GM23338 (cell line): ENCODE measurements at places on chromosomes 2 and 18.

DNA sequence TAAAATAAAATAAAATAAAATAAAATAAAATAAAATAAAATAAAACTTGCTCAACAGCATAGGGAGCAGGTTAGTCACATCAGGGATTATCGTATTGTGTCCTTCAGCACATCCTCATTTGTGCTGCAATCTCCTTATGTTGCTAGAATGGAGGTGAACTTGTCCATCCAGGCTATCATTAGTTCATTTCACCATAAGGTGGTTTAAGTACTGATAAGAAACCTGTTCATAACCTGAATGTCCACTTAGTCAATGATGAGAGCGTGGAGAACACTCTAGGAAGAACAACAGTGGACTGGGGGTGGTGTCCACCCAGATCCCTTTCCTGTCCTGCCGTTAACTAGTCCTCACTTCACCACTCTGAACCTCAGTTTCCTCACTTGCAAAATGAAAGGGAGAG, 21.9 kb downstream of the DHRS9 start:
- DNase-seq, result no peak

DNA sequence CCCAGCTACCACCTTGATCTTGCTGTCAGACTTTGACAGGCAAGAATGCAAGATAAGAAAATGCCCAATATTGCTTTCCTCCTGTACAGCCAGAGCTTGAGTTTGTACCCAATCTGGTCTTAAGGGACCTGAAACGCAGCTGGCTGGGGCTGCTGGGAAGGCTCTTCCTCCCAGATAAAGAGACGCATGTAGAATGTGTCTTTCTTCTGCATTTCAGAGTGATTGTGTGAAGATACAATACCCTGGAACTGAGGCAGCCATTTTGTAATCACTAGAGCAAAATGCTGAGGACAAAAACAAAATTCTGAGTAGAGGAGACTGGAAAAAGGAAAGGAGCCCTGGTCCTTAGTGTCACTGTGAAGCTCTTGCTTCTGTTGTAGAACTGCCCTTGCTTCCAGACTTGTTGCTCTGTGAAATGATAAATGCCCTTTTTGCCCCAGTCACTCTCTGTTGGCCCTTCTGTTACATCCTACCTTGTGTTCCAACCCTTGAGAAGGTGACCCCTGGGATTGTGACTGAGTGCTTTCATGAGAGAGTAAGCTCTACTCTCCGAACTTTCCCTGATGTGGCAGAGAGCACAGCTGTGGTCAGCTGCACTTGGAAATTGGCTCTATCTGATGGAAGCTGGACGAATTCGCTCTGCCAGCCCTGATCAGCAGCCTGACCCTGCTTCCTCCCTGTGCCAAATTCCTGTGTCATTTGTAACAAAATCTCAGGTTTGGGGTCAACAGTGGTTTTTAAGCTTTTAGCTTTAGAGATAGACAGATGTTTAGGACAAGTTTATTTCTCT, 137.4 kb upstream of the RBMS1 start:
- DNase-seq, result no peak

GRCh38 chr2:233252227-233252626, 754 bp downstream of the ATG16L1 start:
- DNase-seq, result peak; percentile 24

GRCh38 chr2:170924969-170925368, 4.1 kb upstream of the GORASP2 start:
- no peak for DNase-seq

GRCh38 chr2:65438137-65438899, 5.9 kb upstream of the SPRED2 start:
- DNase-seq, result peak; percentile 59

GRCh38 chr2:24632172-24632571, 141.1 kb downstream of the NCOA1 start:
- DNase-seq, result no peak

GRCh38 chr2:174981331-174981730, 23.9 kb downstream of the CHN1 start:
- DNase-seq, result no peak

- no peak for DNase-seq
These were observed 48.9 kb upstream of the CNTNAP5 start for GRCh38 chr2:123976054-123976648.

DNA sequence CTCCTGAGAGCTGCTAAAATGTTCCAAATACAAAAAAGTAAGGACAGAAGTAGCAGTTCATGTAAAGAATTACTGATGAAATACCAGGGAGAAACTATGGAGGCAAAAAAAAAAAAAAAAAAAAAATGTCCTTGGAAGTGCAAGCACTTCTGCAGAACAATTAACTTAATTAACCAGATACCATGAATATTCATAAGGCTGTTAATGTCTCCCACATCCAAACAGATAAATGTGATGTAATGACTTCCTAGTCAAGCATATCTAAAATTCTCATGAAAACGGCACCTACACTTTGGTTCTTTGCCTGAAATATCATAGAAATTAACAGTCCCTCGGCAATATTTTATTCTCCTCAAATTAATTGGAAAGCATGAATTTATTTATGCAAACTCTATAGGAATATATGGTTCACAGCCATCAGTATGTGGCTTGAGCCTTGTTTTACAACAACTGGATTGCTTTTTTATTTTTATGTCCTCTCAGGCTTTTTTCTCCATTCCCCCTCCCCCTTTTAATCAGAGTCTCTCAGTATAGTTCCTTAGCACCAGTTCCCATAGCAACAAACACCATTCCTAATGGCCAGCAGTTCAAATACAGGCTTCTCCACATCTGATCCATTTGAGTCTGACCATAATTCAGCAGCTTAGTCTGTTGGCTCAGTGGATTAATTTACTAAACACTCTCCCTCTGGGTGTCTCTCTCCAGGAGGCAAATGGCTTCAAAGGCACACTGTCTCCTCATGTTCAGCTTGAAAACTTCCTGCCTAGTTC, 97.1 kb downstream of the ITGA4 start:
- peak; percentile 50 for DNase-seq

GRCh38 chr2:229650901-229651300, 63.5 kb downstream of the DNER start:
- no peak for DNase-seq

DNA sequence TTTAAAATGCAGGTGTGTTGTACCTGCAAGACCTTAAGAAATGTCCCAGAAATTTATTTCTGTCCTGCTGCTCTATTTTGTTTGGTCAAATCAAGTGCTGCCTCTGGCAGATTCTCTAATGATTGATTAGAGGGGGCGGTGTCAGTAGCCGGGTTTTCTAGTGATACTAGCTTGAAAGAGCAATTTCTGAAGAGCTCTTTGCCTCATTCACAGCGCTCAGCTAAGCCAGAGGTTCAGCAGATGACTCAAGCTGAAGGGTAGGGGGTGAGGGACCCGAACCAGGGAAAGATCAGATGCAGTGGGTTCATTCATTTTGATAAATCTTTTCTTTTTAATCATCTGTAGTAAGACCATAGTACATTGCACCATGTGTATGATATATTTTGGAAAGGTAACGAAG, 15.0 kb downstream of the ZBTB7C start:
- DNase-seq, result no peak

DNA sequence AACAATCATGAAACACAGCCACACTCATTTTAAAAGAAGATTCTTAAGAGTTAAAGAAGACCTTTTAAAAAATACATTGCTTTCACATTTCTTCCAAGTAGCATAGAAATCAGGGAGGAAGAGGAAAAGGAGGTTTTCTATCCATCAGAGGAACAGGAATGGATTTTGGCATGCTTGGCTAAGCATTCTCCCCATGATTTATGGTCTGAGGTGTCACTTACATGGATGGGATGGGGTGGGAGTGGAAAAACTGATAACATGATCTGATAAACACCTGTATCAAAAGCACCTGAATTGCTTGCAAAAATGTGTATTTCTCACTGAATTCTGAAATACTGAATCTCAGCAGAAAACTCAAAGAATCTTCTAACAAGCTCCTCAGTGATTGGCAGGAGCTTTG, 265.9 kb downstream of the NRXN1 start:
- DNase-seq, result no peak

DNA sequence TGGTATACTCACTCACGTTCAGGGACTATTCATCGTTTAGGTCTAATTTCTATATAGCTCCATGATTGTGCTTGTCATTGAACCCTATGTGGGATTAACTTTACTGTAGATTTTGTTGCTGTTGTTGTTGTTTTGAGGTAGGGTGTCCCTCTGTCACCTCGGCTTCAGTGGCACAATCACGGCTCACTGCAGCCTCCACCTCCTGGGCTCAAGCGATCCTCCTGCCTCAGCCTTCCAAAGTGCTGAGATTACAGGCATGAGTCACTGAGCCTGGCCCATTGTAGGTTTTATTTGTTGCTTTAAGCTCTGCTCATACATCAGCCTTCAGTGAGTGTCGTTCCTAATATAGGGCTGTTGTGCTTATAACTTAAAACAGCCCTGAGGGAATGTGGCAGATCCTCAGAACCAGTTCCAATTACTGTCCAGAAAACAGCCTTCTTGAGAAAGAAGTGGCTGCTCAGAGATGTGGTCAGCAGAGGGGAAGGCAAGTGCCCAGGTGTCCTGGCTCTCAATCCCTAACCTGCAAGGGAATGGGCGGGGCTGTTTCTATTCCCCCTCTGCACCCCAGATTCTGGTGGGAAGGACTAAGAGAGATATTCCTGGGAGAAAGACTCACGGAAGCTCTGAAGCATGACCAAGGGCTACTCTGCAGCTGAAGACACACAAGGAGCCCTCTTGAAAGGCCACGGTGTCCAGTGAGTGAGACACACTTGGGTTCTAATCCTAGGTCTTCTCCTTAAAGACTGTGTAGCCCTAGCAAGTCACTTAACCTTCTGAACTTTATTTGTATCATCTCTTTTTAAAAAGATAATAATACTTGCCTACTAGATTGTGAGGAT, 79.6 kb upstream of the LCLAT1 start:
- DNase-seq, result no peak

DNA sequence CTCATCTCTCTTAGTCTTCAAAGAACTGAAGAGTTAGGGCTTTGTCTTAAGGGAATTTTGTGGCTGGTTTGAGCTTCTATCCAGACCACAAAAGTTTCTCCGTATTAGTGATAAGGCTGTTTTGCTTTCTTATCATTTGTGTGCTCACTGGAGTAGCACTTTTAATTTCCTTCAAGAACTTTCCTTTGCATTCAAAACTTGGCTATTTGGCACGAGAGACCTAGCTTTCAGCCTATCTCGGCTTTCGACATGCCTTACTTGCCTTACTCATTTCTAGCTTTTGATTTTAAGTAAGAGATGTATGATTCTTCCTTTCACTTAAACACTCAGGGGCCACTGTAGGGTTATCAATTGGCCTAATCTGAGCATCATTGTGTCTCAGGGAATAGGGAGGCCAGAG, 29.9 kb downstream of the HDHD2 start:
- DNase-seq, result no peak

DNA sequence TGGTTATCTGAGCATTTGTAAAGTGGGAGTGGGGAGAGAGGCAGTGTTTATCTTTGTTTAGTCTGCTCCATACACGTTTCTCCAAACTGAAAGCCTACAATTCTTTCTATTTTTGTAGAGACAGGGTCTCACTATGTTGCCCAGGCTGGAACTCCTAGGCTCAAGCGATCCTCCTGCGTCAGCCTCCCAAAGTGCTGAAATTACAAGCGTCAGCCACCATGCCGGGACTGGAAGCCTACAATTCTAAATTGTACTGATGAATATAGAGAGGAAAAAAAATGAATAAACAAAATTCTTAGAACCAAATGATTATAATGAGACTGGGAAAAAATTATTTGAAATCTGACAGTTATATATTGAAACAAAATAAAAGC, 1.4 kb upstream of the ZFAND2B start:
- DNase-seq, result no peak

GRCh38 chr2:226125176-226125883, 674.3 kb downstream of the IRS1 start:
- no peak for DNase-seq

- DNase-seq, result no peak
These were observed 173.1 kb downstream of the SEPTIN10 start for GRCh38 chr2:109440499-109441156.
